Stimulated activated CD4-positive, alpha-beta T cell treated with anti-CD3 and anti-CD28 coated beads, Interleukin-1b, Interleukin-23, amount 100 ng/mL, for 48 hours (primary cell): ENCODE measurements at places on chromosomes 4 and X.

- no peak for DNase-seq
These were observed 52.7 kb downstream of the ACOX3 start for GRCh38 chr4:8387615-8388527.

GRCh38 chr4:94944726-94945125 lies 187.0 kb downstream of the BMPR1B start:
- DNase-seq = no peak

DNA sequence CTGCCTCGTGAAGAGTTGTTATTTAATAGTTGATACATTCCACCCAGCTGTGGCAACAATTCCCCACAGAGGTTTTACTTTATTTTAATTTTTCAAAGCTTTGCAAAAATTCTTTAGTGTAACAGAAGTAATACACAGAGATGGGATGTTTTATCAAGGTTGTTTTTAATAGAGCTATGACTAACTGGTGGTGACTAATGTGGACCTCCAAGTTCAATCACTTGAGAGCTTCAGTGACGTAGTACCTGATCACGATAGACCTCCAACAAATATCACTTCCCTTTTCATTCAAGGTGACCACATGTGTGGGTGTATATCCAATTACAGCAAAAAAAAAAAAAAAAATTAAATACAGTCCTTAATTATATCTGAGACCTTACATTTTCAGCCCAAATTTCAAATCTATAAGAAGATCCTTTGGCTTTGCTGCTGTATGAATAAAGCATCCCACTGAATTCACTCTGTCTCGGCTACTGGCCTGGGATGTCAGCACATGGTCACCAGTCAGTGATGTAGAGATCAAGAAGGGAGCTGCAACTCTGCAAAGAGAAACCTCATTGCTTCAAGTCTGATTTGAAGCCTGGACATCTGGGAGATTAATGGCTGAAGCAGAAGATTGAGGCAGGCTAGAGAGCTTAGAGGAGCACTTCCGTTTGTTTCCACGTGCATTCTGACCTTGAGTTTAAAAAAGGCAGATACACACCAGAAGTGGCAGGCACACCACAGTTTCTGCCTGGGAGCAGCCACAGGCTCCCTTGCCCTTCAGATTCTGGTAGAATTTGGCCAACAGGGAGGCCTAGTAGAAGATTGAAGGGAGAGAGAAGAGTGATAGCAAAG lies 345.9 kb upstream of the NOCT start:
- DNase-seq = no peak

DNA sequence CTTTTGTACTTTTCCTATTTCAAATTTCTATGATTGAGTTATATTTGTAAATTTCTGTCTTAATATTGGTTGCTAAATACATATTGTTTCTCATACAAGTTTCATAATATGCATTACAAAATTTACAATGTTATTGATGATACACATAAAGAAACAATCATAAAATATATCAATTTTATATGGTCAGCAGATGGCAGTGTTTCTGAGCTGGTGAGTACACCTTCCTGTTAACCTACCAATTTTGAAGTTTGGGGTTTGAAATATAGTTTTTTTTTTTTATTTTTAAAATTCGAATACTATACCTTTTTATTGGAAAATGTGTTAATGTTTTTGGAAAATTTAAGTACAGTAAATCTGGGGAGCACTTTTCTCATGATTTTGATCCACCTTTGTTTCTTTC lies 1953.1 kb upstream of the ADGRL3 start:
- no peak for DNase-seq

- no peak for DNase-seq
These were observed 1263.1 kb downstream of the PCDH7 start for GRCh38 chr4:31983246-31983645.

DNA sequence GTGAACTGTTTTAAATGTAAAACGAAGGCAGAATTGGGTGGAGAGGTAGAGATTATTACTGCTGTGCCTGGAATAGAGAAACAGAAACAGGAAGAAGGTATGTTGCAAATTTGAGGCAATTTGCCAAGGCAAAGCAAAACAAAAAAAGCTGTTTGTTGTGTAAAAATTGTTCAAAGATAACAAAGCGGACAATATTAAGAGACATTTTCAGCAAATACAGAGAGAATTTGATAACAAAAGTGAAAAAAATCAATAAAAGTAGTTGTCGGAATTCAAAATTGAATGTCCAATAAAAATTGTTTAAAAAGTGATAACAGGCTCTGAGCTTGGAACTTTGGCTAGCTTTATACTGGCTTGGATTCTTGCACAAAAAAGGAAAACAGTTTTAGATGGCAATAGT lies 14.4 kb upstream of the SMS start:
- DNase-seq = no peak

DNA sequence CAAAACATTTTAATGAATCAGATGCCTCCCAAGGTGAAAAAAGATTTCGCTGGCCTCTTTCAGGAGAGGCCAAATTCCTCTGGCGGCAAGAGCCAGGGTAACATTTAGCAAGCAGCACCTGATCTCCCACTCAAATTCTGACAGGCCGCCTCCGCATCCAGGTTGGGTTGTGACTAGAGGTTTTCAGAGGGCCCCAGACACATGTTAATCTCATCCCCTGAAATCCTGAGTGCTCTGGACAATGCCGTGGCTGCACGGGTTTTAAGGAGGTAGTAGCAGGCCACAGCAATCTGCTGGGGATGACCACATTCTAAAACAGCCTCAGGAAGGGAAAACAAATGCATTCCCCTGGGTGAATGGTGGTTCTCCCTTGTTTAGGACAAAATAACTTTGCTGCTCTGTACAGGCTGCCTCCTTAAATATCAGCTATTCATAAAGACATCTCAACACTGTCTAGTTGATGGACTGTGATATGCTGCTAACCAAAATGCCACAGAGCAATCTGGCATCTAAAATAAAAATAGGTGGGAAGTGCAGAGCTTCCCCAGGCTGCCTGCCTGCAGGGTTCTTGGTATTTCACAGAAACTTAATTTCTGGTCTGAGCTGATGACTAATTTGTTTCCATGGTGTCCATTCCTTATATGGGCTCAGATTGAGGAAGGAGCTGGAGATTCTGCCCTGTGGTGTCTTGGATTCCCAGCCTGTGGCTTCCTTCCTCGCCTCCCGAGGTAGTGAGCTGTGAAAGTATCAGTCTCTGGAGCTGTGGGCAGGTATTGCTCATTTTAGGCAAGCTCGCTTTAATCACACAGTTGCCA lies 202.0 kb downstream of the DCLK2 start:
- DNase-seq = no peak

- no peak for DNase-seq
These were observed 133.2 kb downstream of the TMEM164 start for GRCh38 chrX:110136136-110136535.

- DNase-seq = no peak
These were observed 6.7 kb downstream of the MYL5 start for GRCh38 chr4:680928-681645.

DNA sequence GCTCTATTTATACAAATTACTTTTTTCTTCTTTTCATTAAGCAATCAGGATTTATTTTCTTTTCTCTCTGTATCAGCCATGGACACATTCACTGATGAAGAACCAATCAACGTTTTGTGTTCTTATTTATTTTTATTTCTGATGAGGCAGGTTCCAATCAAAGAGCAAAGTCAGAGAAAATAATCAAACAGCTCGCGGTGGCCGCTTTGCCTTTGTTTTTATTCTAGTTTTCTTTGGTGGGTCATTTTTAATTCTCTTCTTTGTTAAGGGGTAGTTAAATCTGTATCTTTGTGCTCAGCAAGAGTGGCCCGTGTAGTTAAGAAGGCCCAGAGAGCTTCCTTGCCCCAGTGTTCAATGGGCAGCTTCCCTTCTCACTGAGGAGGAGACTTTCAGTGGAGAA lies 71.4 kb downstream of the FBXO8 start:
- DNase-seq = no peak

DNA sequence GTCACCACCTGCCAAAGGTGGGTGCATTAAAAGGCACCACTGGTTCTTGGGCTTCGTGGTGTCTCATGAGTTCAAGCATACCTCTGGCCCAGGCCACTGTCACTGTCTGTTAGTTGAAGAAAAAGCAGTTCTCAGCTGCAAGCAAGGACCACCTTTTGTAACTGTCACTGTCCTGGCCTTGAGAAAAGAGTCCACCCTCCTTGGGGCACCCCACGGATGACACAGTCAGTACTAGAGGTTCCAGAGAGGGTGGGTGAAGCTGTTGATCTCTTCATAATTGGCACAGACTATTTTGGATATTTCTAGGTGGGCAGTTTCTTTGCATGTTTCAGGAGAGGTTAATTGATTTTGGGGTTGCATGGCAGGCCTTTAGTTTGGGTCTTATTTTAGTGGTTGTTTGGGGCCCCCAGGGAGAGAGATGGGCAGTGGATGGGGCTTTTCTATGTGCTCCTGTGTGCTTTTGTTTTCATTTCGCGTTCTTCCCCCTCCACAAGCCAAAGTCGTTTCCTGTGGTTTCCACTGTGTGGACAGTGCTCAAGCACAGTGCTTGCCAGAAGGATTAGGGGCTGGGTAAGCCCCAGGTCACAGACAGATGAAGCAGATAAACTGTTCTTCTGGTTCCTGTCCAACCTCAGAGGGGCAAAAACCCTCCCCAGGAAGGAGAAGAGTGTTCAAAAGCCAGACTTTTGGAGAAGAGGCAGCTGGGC lies 156.2 kb upstream of the PPP1R2C start:
- DNase-seq = no peak

- DNase-seq = no peak
These were observed 61.6 kb upstream of the NOCT start for GRCh38 chr4:138953961-138954371.

- no peak for DNase-seq
These were observed at the start of gene PHOX2B for GRCh38 chr4:41748571-41749475. Gene PHOX2B (minus strand): TSS chr4:41748725. CDS start chr4:41748610, 115 bp downstream.

- no peak for DNase-seq
These were observed 46.1 kb upstream of the MAGEC2 start for GRCh38 chrX:142251202-142251601.

GRCh38 chr4:125994024-125994423 lies 679.3 kb downstream of the FAT4 start:
- no peak for DNase-seq

GRCh38 chr4:138673053-138673452 lies 342.5 kb upstream of the NOCT start:
- no peak for DNase-seq

GRCh38 chrX:56920338-56920997 lies 74.9 kb downstream of the SPIN3 start:
- DNase-seq = no peak

GRCh38 chr4:8061573-8061972 lies 97.0 kb downstream of the ABLIM2 start:
- DNase-seq = no peak

DNA sequence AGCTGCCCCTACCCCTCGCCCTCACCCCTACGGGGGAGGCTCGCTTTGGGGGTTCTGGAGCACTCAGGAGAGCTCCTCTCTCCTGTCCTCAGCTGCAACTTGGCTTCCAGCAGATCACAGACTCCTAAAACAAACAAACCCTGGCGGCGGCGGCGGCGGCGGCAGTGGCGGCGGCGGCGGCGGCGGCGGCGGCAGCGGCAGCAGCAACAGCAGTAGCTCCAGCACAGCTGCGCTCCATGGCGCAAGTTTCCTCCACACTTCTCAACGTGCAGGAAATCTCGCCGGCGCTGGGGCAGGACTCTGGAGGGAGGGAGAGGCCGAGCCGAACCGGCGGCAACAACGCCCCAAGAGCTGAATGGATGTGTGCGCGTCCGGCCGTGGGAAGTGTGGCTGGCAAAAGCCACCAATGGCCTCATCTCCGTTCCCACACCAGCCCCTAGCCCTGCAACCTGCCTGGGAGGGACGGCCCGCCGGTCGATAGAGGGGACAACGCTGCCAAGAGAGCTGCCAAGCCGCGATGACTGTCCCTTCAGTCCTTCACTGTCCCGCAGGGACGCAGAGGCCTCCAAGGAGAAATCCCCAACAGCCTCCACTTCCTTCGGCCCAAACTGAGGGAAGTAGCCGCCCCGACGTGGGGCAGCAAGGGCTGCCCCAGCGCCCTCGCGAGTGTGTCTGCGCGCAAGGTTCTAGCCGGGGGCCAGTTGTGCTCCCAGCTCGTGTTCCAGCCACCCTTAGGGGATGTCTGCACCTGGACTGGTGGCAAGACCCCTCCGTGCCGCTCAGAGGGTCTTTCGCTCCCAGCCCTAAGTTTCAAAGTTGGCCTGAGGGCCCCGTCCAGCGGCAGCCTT lies 775 bp downstream of the SHROOM4 start:
- no peak for DNase-seq

DNA sequence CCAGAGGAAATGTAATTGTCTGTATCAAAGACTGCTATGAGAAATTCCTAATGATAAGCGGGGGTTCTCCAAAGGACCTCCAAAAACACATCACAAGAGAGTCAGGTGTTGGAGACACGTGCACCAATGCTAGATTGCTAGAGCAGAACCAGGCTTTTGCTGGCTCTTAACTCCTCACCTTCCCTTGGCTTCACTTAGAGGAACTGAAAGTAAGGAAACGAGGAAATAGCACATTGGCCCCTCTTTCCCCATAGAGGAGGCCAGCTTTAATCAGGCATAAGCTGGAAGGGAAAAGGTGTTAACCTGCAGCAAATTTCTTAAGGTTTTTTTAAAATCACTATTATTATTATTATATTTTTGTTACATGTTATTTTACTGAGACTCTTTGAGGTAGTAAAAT lies 13.6 kb downstream of the OTC start:
- no peak for DNase-seq

- DNase-seq = no peak
These were observed 863 bp upstream of the XPNPEP2 start for GRCh38 chrX:129737916-129738315.

- no peak for DNase-seq
These were observed 46.6 kb downstream of the RASGEF1B start for GRCh38 chr4:81424816-81425755.

- no peak for DNase-seq
These were observed 540.0 kb downstream of the SPRY1 start for GRCh38 chr4:123936621-123937043.

DNA sequence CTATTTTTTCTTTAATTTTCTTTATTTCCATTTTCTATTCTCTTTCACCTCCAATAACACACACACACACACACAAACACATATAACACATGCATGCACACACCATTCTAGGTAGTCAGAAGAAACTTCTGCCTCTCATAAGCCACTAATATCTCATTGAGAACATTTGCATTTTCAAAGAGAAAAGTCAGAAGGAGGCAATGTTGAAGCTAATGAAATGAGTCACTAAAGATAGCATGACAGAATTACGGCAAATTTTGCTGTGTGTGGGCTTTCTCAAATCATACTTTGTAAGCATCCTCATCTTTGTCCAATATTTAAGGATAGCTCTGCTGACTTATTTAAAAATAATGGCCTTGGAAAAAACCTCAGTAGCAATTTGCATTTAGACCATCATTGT lies 291.3 kb downstream of the GUCY2F start:
- no peak for DNase-seq

GRCh38 chr4:23889814-23890341 lies at the start of gene PPARGC1A:
Gene PPARGC1A (minus strand): TSS chr4:23890047. CDS start chr4:23889957, 90 bp downstream.
- no peak for DNase-seq

DNA sequence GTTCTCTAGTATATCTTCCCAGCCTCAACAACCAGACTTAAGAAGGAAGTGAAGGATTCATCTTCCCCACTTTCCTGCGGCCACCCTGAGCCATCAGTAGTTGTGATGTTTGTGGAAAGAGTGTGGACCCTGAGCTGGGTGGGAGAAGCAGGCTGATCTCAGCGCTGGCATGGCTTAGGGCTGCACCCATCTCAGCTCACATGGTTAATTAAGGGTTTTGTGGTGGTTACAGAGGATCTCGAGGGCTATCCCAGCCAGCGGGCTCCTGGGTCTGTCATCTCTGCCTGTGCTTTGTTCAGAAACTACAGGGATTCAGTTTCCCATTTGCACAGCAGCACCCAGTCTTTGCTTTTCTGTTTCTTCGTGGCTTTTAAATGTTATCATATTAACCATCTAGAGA lies 163.4 kb downstream of the PTTG2 start:
- no peak for DNase-seq
